ENCODE measurements at places on chromosomes 3 and 15. TPM values are rescaled to one million over a fixed set of nuclear protein-coding genes. Genes with fewer than 3 reads are reported as not detected.

DNA sequence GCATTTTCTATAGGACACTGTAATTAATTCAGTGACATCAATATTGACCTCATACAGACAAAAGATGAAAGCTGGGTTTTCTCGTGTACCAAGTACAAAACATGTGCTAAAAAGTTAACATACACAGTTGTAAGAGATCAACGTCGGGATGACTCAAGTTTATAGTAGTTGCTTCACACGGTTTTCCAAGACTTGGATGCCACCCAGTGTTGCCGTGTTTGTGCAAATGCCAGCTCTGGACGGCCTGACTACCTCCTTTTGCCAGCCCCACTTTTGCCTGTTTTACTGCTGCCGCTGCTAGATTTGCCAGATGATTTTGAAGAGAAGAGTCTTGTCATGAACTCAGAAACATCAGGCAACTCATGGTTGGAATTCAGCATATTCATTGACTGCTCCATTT is 17.6 kb downstream of the EMC7 start:
- DNase-seq = no peak

DNA sequence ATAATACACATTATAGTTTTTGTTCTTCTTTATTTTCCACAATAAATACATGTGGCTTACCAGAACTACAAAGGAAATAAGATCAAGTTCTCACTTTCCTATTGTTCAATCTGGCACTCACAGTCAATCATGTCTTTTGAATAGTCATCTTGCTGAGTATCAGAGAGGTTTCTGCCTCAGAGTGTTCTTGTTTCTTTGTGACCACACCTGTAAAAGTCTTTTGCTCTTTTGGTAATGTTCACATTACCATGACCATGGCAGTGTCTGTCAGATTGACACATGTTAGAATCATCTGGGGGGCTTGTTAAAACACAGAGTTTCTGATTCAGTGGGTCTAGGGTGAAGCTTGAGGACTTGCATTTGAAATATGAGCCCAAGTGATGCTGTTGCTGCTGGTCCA is 135.0 kb downstream of the SATB1 start:
- no peak for DNase-seq

- no peak for DNase-seq
Measured at GRCh38 chr3:57151021-57151449, 14.1 kb downstream of the IL17RD start.

GRCh38 chr15:56816781-56817180 is 83.5 kb upstream of the ZNF280D start:
- DNase-seq = no peak

Gene THRB
- 23.1 TPM for total RNA-seq

DNA sequence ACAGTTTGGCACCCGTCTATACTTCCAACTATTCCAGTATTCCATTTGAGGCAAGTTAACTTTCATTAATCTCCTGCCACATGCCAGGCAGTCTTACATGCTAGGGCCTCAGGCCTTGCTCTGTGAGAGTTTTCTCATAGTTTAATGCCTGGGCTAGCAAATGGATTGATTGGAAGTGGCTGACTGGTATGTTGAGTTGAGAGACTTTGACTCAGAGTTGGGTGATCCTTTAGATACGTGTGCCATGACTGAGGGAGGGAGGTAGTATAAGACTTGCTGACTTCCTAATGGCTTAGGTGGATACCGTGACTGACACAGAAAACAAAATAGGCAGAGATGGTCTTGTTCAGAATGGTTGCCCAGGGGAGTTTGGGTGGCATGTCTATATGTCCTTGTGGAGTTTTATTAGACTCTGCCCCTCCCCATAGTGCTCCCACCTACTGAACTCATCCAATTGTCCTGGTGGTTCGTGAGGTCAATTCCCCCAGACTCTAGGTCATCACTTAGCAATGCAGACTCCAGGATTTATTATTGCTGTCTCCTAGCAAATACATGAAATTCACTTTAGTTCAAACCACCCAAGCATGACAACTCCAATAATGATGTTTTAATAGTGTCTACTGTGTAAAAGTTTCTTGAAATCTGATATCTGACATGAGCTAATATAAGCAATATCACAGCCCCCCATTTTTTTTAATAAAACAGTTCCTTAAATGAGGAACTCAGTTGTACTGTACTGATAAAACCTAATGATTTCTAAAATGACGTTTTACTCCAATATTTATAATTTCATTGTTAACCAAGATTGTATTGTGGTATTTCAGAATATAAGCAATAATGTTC is 413.9 kb upstream of the MDFIC2 start:
- DNase-seq = no peak

Gene ARL8B
- total RNA-seq = 62.0 TPM

GRCh38 chr3:128071771-128072453 is 19.7 kb downstream of the SEC61A1 start:
- no peak for DNase-seq

- DNase-seq = no peak
Measured at GRCh38 chr3:120049881-120050539, 44.2 kb downstream of the GSK3B start.

Gene SPESP1
- total RNA-seq = 4.2 TPM

DNA sequence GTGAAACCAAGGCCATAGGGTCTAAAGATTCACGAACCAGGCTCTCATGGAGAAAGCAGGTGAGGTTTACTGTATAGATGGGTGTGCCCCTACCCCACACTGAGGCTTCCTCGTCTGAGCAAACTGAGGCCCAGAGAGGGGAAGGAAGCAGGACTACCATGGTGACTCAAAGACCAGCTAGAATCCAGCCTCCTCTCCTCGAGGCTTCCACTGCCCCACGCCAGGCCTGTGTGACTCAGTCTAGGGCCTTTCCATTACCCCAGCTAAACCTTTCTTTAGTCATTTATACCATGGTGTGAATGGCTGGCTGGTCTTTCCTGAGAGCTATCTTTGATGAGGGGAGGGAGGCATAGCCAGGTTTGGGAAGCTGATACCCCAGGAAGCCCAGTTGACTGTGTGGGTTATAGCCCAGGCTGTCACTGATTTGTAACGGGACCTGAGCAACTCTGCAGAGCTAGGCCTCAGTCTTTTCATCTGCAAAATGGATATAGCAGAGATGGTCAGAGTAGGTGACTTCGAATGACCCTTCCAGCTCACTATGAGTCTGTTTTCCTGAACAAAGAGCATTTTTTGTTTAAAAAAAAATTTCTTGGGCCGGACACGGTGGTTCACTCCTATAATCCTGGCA is 3.0 kb upstream of the RHO start:
- DNase-seq = no peak

DNA sequence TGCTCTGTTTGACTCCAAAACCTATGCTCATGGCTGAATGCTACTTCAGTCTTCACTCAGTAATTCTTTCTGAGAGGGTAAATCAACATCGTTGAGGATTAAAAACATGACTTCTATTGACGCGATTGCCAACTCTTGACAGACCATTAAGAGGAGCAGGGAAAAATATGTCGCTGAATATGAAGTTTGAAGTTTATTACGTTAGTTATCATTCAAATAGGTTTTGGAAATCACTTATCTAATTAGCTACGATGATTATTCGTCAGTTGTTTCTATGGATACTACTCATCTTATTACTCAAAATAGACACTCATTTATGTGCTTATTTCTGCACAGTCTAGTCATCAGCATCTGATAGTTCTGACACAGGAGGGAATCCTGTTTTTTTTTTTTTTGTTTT is 279.2 kb upstream of the TBL1XR1 start:
- no peak for DNase-seq

DNA sequence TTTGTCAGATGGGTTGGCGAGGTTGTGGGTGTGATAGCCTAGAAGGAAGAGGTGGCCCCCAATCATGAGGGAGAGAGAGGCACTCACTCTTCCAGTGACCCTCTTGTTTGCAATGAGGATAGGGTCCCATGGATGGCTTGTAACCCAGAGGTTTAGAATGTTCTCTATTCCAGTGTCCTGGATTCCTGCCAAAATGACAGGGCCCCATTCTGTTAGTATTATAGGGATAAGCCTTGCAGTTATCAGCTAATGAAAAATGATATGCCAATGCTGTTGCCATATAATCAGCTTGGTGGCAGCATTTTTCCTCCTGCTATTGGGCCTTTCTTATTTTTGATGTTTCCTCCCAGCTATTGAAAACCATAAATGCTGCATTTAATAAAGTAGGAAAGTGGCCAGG is 23.3 kb upstream of the SENP7 start:
- DNase-seq = no peak

Gene TMF1
- total RNA-seq = 18.9 TPM

Gene DMXL2
- 8.7 TPM for total RNA-seq

Gene GABRB3
- total RNA-seq = 4.5 TPM
